NCI-H1930 (cell line): ENCODE measurements at places on chromosomes 16 and 17.

DNA sequence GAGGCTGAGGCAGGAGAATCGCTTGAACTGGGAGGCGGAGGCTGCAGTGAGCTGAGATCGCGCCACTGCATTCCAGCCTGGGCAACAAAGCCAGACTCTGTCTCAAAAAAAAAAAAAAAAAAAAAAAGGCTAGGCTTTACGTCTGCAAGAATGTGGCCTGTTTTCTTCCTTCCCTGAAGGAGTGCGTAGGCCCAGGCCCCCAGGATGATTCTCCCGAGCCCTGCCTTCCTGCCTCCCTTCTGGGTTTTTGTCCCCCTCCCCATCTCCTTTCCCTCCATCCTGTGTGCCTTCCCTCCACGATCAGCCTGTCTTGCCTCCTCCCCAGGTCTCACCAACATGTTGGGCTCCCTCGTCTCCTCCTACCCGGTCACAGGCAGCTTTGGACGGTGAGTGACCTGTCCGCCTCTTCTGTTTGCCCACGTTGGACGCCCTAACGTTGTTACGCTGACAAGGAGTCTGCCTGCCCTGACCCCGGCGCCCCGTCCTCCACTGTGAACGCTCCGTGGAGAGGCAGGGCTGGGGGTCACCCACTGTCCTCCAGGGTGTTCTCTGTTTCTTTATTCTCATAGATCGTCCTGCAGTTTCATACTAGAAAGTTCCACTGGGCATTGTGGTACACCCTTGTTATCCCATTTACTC is 15.7 kb upstream of the RNF213 start:
- no peak for DNase-seq

DNA sequence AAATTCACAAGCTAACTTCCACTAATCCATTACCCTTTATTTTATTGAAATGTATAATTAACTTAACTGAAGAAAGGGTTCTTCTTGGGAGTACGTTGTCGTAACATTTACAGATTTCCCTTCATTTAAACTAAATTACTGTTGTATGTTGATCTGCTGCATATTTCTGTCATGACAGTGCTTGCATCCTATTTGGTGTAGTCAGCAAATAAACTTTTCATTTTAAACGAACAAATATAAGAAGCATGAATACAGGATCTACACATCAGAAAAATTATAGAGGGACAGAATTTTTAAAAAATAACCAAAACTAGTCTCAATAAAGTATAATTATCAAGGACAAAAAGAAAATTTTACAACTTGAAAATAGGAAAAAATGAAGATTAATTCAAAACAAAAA is 66.5 kb upstream of the ZNF267 start:
- no peak for DNase-seq

DNA sequence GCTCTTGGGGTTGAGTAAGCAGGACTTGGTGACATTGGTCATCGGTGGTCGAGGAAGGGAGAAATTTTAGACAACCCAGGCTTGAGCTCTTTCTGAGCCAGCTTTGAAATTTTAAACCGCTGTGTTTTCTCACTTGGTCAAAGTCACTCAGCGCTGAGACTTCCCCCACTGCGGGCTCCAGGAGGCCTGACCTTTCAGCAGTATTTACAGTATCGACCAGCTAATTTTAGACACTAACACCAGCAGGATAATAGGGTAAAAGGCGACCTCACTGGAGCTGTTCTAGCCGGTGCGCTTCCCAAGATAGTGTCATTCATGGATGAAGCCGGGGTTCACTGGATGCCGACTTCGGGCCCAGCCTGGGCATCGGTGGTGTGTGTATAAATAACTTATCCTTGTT is 29.7 kb upstream of the WSCD1 start:
- no peak for DNase-seq

DNA sequence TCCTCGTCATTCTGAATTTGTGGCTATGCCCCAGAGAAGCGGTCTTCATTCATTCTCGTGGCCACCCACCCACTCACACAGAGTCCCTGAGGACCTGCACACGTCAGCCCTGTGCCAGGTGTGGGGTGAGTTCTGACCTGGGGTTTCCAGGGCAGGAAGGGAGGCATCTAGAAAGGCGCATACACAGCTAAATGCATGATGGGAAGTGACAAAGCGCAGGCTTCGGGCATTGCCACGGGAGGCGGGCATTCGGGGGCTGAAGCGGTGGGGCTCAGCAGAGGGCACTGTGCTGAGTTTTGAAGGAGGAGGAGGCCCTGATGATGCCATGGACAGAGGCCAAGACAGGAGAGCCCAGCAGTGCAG is 10.9 kb downstream of the UBALD2 start:
- DNase-seq, result no peak

GRCh38 chr16:88706965-88707826 is 893 bp downstream of the CTU2 start:
- no peak for DNase-seq

- DNase-seq, result no peak
Observed at GRCh38 chr16:78605548-78606101, 506.2 kb downstream of the WWOX start.

GRCh38 chr17:21124086-21124485 is 2.7 kb upstream of the DHRS7B start:
- no peak for DNase-seq

DNA sequence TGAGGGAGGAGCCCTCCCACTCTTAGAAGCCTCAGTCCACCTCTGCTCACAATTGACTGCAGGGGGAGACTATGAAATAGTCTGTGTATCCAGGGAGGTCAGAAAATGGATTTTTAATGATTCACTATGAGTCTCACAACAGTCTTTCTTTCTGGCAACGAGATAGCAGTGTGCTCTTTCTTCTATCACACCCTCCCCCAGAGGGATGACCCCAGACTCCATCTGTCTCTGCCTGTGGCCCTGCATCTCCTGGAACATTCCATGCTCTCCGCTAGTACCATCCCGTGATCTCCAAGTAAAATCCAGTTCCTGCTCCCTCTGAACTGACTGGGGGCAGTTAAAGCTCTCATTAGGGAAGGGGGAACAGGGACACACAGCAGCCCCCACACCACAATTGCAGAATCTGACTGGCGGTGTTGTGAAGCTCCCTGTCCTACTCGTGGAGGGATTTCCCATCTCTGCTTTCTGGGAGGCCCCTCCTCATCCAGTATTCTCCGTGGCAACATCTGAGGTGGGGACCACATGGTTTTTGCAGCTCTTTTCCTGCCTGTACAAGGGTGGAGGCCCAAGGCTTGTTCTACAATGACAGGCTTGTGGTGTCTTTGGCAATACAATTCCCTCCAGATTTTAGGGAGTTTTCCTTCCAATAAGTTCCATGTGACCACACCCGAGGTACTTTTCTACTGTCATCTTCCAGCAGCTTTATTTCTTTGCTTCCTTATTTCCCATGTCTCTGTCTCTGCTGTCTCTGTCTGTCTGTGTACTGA is 19.4 kb downstream of the NATD1 start:
- no peak for DNase-seq

- DNase-seq, result no peak
Observed at GRCh38 chr17:4161192-4161966, 18.4 kb downstream of the CYB5D2 start.

DNA sequence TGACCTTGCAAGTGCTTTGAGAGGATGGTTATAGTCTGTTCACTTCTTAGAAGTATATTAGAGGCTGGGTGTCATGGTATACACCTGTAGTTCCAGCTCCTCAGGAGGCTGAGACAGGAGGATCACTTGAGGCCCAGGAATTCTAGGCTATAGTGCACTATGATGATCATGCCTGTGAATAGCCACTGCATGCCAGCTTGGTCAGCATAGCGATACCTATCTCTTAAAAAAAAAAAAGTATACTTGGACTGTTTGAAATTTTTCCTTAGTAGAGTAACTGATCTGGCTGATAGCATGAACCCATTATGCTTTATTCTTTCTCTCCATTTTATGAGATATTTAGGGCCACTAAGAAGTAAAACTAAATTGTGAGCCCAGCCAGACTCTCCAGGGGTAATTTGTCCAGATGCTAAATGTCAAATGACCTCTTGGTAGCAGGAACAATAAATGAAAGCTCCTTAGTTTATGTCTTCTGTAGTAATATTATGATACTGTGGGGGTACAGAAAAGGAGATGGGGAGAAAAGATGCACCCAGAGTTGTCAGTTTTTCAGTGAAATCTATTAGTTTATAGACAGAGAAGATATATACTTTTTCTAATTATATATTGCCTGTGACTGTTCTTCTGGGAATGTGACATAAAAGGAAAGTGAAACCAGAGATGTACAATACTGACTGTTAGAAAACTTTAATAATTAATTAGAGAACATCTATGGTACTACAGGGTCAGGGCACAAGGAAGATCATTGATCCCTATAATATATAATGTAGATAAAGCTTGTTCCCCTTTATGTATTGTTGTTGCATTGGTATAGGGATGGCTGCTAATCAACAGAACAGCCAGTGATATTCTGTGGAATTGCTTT is 335.3 kb upstream of the TBX2 start:
- DNase-seq, result no peak

DNA sequence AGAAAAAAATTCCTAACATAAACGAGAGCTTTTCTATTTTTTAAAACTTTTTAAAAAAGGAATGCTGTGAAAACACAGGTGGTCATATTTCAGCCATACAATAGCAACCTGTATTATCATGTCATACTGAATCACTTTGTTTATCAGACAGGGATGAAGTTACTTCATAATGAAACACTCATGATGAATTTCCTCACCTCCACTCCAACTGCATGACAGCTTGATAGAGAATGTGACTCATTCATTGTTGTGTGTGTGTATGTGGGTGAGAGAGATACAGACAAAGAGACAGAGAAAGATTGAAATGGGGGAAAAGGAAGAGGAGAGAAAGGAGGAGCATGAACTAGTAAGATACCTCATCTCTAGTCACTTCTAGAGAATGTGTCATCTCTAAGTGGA is 109.0 kb downstream of the SYCE1L start:
- no peak for DNase-seq

DNA sequence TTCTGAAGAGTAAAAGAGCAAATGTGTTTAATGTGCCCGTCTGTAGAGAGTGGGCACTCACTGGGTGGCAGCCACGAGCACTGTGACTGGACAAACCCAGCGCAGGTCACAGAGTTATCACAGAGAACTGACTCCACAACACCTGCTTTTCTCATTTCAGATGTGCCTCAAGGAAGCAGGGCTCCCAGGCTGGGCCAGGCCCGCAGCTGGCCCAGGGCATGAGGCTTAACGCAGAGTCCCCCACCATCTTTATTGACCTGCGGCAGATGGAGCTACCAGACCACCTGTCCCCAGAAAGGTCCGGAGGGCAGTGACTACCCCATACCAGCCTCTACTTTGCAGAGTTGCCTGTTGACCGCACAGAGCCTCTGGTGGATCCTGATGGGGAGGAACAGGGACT is 11.9 kb downstream of the DNAAF8 start:
- no peak for DNase-seq

GRCh38 chr17:43740541-43740940 is 18.1 kb downstream of the SOST start:
- no peak for DNase-seq

DNA sequence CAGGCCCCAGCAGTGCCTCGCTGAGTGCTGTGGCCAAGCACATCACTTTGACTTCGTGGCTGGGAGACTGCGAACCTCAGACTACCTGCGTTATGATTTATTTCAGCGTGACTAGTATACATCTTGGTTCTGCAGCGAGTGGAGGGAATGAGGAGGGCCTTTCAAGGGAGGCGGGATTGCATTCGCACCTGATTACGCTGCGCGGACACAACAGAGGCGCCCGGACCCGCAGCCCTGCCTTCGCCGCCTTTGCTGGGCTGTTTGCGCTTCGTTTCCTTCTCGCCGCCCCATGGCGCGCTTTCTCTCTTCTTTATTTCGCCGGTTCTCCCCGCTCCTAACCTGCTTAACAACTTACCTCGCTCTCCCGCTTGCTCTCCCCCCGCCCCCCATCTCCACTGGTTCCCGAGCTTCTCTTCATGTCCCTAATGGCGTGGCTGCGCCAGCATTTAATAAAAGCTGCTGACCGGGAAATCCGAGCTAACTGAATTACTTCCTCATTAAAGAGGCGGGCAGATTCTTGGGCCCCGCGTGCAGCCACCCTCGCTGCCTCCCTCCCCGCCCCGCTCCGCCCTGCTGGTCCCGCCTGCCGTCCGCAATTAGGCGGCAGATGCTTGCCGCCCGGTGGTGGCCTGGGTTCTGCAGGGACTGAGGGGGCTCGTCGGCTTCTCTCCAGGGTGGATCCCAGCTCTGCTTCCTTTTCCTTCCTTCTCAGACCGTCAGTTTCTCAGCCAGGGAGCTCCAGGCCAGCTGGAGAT is 257.6 kb upstream of the SDK2 start:
- DNase-seq, result peak; percentile 15

DNA sequence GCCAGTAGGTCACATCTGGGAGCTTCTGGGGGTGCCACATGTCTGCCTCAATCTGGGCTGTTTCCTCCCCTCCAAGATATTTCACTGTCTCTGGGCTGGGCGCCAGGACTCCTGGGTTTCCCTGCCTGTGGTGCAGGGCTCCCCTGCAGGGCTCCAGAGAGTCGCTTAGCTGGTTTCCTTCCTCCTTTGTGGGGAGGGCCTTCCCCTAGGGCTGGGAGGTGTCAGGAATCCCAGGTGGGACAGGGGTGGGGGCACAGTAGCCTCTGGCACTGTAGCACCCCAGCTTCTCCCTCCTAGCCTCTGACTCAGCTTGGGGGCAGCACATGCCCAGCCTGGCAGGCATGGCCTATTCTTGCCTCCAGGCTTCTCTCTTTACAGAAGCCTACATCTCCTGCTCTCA is 2.6 kb downstream of the RARA start:
- no peak for DNase-seq

DNA sequence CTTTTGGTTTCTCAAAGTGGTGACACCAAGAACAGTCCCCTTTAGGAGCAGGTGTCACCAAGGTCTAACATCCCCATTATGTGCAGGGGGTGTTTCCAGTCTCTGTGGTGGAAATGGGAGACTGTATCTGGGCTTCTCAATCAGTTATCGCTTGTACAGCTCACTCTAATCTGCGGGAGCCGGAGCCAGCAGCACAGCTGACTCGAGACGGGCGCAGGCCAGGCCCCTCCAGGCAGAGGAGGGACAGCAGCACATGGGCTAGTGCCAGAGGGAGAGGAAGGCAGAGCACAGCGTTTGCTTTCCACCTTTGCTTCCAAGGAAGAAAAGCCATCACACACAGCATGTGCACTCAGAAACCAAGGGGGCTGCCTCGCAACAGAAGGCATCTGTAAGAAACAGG is 91.2 kb upstream of the CREBBP start:
- DNase-seq, result no peak

- DNase-seq, result no peak
Observed at GRCh38 chr16:23852794-23853562, 17.2 kb downstream of the PRKCB start.

DNA sequence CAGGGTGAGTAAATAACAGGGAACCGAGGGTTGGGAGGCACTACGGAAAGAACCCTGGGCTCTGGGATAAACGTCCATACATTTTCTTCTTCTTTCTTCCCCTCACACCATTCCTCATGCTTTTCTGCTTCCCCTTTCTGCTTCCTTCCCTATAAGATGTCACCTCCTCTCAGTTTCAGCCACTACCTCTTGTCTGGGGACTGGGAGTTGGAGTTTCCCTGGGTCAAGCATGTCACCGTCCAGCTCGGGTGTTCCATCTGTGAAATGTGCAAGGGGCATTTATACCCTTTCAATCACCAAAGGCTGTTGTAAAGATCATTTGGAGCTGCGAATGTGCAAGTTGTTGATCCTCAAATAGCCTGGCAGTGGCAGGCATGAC is 17.5 kb upstream of the CCL22 start:
- DNase-seq, result no peak

GRCh38 chr16:23362460-23363317 is 60.6 kb downstream of the SCNN1B start:
- DNase-seq, result no peak

- no peak for DNase-seq
Observed at GRCh38 chr17:35132816-35133550, 9.1 kb downstream of the NLE1 start.
